MCF 10A (cell line): ENCODE measurements at places on chromosomes 13 and 19. TPM values are rescaled to one million over a fixed set of nuclear protein-coding genes. Genes with fewer than 3 reads are reported as not detected.

DNA sequence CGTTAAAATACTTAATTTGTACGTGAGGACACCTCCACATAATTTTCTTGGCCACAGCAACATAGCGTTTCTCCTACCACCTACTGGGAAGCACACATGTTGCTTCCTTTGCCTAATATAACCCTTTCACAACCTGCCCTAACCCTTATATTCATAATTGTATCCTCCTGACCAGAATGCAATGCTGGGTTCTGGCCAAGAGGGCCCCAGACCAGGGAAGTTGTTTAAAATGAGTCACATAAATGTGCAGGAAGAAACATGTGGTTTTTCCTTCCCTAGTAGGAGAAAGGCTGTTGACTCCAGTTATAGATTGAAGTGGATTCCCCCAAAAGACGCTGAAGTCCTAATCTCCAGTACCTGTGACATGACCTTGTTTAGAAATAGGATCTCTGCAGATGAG lies 187.3 kb downstream of the NUFIP1 start:
- DNase-seq = peak; percentile 94

GRCh38 chr13:29284726-29285125 lies 310.8 kb downstream of the SLC7A1 start:
- no peak for DNase-seq

DNA sequence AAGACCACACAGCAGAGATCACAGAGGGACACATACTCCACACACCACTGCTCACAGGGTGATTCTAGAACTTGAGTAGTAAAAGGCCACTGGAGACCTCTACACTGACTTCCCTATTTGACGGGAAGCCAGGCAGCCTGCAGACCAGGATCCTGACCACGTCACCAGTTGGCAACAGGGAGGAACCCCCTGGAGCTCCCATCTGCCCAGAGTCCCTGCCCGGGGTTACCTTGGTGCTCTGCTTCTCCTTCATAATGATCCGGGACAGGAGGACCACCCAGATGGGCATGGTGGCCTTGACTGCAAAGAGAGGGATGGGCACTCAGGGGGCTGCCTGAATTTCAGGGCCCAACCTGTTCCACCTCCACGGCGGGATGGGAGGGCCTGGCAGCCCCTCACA lies 932 bp downstream of the SLC35E1 start:
- DNase-seq = no peak

- DNase-seq = no peak
Observed at GRCh38 chr13:93726173-93726957, 499.8 kb downstream of the GPC6 start.

DNA sequence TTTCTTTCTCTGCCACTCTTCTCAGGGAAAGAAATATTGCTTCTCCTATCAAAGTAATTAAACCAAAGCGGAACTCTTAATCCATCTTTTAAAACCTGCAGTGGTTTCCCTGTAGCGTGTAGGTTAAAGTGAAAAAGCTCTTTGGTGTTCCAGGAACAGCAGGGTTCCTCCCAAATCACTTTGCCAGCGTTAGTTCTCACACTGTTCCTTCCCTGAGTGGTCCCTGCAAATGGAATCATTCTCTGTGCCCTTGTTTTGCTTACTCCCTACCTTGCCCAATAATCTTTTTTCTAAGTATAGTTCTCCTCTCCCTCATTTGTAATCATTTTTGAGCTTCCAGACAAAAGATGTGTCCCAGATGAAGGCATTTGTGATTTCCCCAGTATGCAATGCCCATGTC lies 207.5 kb downstream of the HS6ST3 start:
- no peak for DNase-seq

DNA sequence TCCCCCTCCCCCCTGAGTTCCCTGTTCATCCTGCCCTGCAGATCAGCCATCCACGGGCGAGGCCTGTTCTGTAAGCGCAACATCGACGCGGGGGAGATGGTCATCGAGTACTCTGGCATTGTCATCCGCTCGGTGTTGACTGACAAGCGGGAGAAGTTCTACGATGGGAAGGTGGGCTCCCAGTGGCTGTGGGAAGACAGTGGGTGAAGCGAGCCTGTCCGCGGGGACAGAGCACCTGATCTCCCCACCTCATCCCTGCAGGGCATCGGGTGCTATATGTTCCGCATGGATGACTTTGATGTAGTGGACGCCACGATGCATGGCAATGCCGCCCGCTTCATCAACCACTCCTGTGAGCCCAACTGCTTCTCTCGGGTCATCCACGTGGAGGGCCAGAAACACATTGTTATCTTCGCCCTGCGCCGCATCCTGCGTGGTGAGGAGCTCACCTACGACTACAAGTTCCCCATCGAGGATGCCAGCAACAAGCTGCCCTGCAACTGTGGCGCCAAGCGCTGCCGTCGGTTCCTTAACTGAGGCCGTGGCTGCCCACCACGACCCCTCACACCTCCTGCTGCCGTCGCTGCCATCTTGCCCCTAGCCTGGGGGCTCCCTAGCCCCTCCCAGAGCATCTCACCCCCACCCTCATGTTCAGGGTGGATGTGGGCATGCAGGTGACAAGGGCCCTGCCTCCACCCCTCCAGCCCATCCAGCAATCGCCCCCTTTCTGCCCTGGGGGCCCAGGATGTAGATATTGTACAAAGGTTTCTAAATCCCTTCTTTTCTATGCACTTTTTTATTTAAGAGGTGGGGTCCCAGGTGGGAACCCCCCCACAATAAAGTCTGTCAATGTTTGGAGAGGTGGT lies 4.0 kb downstream of the IGFLR1 start:
- DNase-seq = no peak

DNA sequence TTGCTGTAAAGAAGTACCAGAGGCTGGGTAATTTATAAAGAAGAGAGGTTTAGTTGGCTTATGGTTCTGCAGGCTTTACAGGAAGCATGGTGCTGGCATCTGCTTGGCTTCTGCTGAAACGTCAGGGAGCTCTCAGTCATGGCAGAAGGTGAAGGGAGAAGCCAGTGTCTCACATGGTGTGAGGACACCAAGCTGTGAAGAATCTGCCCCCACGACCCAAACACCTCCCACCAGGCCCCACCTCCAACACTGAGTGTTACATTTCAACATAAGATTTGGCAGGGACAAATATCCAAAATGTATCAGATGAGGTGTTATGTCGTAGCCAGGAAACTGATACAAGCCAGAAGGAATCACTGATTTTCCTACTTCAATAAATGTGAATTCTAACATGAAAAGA lies 136.5 kb downstream of the CYSLTR2 start:
- DNase-seq = no peak

- DNase-seq = no peak
Observed at GRCh38 chr19:48867123-48867745, 1.2 kb downstream of the PLEKHA4 start.

DNA sequence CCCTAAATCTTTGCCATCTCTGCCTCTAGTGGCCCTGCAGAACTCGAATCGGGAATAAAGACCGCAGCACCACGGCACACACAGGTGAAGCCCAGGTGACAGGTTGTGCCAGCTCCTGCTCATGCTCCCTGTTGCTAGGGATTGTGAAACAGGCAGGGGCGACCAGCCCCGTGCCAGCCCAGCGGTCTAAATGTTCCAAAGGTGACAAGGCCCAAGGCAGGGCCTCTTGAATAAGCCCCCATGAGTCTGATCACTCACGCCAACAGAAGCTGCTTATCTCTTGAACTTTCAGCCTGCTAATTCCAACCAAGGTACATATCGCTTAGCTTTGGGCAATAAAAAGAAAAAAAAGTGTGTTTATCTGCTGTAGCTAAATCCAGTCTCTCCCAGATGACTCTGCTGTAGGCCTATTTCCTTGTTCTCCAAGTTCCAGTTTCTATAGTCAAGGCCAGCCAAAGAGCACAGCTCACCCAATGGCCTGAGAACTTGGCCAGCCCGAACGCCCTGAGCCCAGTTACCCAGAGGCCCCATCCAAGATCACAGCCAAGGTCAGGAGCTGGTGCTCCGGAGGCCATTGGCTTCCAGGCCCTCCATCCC lies 191.1 kb upstream of the GPR12 start:
- DNase-seq = no peak

- DNase-seq = no peak
Observed at GRCh38 chr13:112056284-112056727, 10.6 kb upstream of the SOX1 start.

- no peak for DNase-seq
Observed at GRCh38 chr19:13637664-13638063, 126.7 kb upstream of the MRI1 start.

- no peak for DNase-seq
Observed at GRCh38 chr19:16061943-16062342, 14.4 kb upstream of the TPM4 start.

DNA sequence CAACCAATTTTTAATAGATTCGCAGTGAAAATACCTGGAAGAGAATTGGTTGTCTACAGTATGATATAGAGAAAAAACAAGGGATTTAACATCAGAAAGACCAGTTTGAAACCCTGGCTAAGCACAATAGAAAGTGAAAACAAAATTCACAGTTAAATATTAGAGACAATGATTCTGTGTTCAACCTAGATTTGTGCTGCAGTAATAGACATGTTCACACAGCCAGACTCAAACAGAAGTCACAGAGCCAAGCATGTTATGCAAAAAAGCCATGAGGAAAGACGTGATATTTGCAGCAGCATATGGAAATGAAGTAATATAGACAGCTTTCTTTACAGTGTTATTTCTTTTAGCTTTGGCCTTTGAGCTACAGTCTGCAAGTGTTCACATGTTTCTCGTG lies 48.1 kb downstream of the SCEL start:
- DNase-seq = no peak

DNA sequence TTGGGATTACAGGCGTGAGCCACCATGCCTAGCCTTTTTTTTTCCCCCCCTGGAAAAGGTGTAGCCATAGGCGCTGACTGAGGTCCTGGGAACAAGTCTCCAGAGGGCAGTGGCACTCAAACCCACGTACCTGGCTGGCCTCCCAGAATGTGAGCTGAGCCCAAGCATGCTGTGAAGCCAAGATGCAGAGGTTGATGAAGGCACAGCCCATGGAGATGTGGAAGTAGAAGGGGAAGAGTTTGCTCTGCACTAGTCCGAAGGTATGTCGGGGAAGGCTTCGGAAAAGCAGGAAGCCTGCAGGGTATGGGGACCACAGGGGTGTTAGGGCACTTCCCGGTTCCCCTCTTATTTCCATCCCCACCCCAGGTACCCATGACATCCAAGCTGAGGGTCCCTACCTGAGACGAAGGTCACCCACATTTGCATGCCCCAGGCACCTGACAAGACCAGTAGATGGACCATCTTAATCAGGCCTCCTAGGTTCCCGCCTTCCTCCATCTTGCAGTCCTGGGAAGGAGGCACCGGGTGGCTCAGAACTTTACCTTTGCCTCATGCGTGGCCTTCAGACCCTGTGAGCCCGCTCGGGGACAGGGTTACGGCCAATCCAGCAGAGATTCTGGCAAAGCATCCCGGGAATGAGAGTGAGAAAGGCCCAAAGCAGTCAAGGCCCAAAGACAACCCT lies 805 bp downstream of the TMEM205 start:
- DNase-seq = peak; percentile 81

- no peak for DNase-seq
Observed at GRCh38 chr13:25151626-25152195, 20.4 kb downstream of the AMER2 start.

DNA sequence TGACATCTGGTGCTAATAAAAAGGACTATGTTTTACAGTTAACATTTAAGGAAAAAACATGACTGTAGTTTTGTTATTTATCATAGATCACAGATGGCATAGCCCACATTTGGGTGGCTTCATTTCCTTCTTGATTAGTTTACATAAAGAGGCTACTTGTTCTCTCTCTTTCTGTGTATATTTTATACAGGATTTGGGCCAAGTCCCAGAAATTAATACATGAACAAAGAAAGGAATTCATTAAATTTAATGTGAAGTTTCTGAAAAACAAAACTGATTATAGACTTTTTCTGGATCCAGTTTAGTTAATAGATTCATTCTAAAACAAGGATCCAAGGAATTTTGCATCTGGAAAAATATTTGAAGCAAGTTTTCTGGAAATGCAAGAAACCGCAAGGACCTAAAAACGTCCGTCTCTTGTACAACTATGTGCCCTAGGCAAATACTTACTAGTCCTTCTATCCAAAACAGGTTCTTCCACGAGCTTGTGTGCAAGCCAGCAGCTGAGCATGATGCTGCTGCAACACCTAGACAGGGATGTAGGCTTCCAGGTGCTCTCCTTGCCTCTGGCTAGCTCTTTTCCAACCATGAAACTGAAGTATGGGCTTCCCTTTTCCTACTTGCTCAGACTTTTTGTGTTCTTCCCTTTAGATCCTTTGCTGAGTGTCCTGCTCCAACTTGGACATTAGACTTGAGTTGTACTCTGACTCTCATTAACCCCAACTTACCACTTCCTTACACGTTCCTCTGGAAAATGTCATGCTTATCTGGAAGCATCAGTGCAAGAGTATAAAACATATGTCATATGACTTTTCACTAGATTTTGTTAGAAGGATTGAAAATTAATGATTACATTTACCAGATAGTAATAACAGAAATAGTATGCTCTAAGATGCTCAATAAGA lies 161.5 kb upstream of the STARD13 start:
- DNase-seq = no peak

DNA sequence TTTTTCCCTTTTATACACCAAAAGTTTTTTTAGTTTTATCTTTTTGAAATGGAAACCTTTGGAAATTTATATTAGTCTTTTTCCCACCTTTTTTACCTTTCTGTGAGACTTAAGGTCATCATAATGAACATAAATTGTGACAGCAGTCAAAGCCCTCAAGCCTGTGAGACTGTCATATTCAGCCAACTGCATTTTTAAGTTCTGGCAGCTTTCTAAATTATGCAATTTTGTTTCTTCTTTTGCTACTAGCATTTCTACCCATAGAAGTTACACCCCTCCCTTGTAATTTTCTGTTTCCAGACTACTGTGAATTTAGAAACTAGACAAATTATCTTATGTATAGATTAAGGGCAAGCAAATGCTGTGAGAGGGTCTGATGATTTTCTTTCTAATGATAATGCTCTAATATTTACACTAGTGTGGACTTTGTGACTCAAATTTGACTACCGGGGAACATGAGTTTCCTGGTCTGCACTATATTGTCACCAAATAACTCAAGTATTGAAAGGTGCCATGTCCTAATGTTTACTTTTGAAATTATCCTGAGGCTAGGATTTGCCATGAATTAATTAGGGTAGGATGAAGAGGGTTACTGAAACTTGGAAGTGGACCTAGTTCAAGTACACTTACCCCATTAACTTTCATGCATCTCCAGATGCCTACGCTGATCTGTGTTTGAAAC lies 43.7 kb downstream of the FRY start:
- DNase-seq = no peak

GRCh38 chr19:45468159-45468651 lies 409 bp downstream of the FOSB start:
- DNase-seq = peak; percentile 47

- DNase-seq = peak; percentile 80
Observed at GRCh38 chr19:8224394-8225145, 15.4 kb downstream of the CERS4 start.

Gene NLRP4
- not detected in 2 replicates for total RNA-seq

Gene CYP4F8
- not detected in 2 replicates for total RNA-seq

Gene FBXO17
- 5.2 and 5.8 TPM in 2 replicates for total RNA-seq

Gene CEACAM7
- not detected in 2 replicates for total RNA-seq

Gene ZNF134
- 16.4 and 18.8 TPM in 2 replicates for total RNA-seq

Gene KISS1R
- not detected in 2 replicates for total RNA-seq

Gene FAM98C
- 18.8 and 19.9 TPM in 2 replicates for total RNA-seq

Gene SDHAF1
- 14.4 and 15.0 TPM in 2 replicates for total RNA-seq

Gene ZNF99
- not detected in 2 replicates for total RNA-seq

Gene PSG3
- total RNA-seq = not detected in 2 replicates

Gene CELF5
- total RNA-seq = 0.17 and 0.30 TPM in 2 replicates
